NCI-H187 treated with DMSO at 0.1 percent for 48 hours (cell line): ENCODE measurements at places on chromosomes 7 and 10.

- no peak for DNase-seq
These were observed 624 bp upstream of the ZNF783 start for GRCh38 chr7:149261316-149261828.

DNA sequence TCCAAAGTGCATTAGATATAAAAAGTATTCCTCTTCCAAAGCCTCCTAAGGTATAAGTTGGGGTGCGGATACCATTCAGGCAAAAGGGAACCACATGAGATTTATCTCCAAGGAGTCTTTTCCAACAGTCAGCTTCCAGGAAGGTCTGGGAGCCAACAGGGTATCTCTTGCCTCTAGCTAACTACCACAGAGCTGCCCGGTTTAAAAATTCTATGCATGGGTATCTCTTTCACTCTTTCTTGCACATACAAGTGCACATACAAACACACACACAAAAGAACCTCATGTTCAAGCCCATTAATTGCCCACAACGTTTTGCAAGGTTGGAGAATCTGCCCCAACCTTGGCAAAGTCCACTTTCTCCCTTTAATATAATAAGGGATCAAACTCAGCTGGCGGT lies 80.7 kb downstream of the CDK6 start:
- DNase-seq = no peak

DNA sequence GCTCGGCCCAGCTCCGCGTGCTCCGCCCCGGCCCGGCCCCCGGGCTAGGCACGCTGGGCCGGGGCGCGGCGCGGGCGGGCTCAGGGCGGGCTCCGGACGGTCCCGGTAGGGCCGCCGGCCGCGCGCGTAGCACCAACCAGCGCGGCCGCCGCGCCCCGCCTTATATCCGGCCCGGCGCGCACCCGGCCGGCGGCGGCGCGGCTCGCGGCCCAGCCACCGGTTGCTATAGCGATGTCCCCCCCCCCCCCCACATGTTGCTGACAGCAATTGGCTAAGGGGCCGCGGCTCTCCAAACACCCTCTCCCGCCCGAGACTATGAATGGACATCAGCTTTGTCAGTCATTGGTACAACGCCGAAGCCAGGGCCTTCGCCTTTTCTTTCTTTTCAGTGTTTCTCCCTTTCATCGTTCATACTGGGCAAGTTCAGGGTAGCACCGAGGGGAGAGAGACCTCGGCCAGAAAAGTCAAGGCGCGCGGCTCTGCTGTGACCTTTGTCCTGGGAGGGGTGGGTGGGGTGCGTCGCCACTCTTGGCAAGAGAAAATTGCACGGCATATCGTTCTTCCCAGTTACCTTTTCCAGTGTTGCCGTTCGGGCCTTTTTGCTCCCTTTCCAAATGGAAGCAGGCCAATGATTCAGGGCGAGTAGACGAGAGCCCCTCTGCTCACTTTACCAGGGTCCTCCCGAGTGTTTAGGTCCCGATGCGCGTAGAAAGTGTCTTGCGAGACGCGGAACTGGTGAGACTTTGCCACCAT lies 354.2 kb downstream of the DNAJB6 start:
- DNase-seq = peak; percentile 14

- DNase-seq = no peak
These were observed 440.1 kb downstream of the KCNMA1 start for GRCh38 chr10:77197544-77197943.

DNA sequence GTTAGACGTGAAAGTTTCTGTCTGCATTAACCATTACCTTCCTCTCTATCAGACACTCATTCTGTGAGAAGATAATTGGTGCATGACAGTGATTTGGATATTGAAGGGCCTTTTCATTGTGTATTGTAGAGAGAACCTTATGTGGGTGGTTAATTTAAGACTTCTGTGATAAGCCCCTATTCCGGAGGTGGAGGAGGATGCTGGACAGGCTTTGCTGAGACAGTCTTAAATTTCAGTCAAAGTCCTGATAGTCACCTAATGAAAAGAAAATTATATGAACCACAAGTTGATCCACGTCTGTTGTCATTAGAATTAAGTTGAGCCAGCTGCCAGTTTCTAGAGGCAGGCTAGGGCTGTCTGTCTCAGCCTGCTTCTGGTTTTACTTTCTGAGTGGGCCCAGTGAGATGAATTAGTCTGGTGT lies 62.9 kb downstream of the CELF2 start:
- DNase-seq = no peak

- no peak for DNase-seq
These were observed 25.6 kb downstream of the KIFBP start for GRCh38 chr10:69014171-69014570.

- no peak for DNase-seq
These were observed 19.9 kb downstream of the WAC start for GRCh38 chr10:28552775-28553174.

DNA sequence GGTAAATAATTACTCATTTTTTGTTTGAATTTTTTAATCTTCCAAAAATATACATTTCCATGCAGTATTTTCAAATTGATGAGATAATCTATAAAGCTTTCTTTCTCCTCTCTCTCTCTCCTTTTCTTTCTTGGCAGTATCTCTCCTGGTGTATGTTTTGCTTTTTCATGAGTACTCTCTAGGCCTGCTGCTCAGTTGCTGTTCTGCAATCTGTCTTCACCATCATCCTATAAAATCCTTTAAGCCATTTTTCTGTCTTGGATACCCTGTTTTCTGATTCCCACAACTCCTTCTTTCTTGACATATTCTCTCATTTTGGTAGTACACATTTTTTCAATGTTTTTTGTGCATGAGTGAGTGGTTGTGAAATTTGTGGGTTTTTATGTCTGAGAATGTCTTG lies 1558.1 kb upstream of the LRRTM3 start:
- DNase-seq = no peak

- no peak for DNase-seq
These were observed 279.7 kb upstream of the PLPP4 start for GRCh38 chr10:120177330-120177729.

GRCh38 chr7:99485094-99485493 lies 12.4 kb downstream of the ZNF789 start:
- DNase-seq = no peak

DNA sequence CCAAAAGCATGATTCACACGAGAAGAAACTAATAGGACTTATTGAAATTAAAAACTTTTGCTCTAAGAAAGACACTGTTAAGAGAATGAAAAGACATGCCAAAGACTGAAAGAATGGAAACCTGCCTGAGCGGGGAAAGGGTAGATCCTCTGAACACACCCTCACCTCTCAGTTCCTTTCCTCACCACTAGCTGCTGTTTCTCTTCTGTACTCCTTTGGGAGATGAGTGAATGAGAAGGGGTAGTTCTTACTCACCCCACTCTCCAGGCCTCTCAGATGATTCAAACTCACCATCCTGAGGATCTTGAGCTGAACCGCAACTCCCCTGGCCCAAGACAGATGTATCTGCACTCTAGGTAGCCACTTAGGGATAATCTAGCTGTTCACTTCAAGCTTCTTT lies 41.9 kb downstream of the IQUB start:
- DNase-seq = no peak

DNA sequence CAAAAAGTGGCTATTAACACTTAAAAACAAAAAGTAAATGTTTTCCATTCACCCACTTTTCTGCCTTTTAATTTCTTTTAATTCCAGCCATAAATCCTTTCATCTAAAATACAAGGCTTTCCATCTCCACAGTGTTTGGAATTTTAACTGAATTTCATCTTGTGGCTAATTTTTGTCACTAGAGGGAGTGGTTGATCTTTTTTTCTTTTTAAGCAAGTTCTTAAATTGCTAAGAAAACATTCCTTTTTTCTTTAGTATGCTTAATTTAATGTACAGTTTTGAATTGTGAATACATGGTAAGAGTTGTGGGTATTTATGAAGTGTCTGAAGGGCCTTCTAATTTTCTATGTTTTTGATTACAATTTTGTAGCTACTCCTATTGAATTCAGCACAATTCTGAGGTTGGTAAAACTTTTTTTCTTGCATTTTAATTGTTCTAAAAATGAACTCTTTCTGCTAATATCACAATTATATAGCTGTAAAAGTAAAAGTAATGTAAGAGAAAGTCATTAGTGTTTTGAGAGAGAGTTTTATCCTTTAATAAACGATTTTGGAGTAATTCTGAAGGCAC lies 54.9 kb upstream of the ANK3 start:
- DNase-seq = no peak

DNA sequence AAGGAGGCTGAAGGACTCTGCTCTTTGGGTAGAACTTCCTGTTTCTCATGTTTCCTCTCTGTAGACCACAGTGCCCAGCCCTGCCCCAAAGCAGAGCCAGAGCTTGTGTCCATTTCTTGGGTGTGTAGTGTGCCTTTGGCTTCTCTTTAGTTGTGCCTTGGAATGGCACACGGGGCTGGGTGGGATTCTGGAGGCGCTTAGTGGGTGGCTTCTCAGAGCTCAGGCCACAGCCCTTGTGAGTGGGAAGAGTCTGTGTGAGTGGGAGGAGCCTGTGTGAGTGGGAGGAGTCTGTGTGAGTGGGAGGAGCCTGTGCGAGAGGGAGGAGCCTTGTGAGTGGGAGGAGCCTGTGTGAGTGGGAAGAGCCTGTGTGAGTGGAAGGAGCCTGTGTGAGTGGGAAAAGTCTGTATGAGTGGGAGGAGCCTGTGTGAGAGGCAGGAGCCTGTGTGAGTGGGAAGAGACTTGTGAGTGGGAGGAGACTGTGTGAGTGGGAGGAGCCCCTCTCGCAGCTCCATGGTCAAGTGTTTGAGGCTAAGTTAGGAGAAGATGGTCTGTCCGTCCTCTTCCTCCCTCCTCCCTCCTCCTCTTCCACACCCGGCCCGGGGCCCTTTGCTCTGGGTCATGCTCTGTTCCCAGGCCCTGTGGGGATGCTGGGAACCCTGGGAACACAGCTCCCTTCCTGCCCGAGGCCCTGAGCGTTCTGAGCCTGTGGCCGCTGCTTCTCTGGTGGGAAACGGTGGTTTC lies 153.0 kb downstream of the GRK5 start:
- no peak for DNase-seq

GRCh38 chr10:21525367-21526187 lies at the start of gene SKIDA1:
Gene SKIDA1, minus strand, starts transcription at chr10:21525682. Its CDS starts 7,860 bp downstream, at chr10:21517822.
- DNase-seq = peak; percentile 57

GRCh38 chr10:25966844-25967243 lies 32.8 kb downstream of the MYO3A start:
- DNase-seq = no peak

GRCh38 chr10:78378192-78378591 lies 344.5 kb downstream of the RPS24 start:
- no peak for DNase-seq

GRCh38 chr10:114070710-114071109 lies 27.0 kb downstream of the ADRB1 start:
- no peak for DNase-seq

DNA sequence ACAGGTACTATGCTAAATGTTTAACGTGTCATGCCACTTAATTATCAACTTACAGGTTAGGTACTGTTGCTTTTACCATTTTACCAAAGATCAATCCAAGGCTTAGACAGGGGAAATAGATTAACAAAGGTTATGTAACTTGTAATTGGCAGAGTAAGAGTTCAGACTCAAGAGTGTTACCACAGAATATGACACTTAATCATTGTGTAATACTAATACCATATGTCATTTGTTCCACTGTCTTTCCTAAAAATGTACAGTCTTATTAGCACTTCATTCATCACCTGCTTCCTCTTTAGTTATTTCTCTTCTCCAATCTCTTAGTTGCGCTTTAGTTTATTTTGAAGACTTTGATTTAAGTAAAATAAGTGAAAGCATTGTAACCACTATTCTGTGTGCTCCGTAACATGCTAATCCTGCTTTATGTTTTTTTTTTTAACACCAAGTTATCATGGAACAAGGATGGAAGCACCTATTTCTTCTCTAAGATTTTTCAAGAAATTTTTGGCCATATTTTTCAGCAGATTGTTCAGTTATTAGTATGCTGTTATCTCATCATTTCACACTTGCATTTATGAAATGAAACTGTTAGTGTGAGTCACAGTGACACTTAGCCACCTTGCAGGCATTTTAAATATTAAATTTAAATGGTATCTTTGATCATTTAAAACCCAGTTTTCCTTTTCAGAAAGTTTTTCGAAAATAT lies 197.3 kb downstream of the PHF14 start:
- no peak for DNase-seq

DNA sequence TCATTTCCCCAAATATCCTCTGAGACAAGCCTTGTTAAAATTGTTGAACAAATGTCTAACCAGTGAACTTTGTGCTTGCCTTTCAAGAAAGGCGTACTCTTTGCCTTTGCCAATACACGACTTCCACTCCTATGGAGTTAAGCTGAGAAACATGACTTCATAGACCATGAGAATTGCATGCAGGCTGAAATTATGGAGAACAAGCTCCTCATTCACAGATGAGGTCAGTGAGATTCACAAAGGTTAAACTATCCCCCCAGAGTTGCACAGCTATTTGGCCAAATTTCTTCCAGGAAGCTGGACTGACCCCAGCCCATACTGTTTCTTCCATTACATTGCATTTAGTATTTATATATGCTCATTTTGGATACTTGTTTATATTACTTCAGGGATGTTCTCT lies 221.4 kb upstream of the SEMA3C start:
- no peak for DNase-seq

GRCh38 chr7:128794020-128794419 lies 2.3 kb downstream of the CCDC136 start:
- no peak for DNase-seq

- no peak for DNase-seq
These were observed 12.6 kb downstream of the TOMM7 start for GRCh38 chr7:22809902-22810642.

- no peak for DNase-seq
These were observed 29.2 kb downstream of the CALML5 start for GRCh38 chr10:5470062-5470751.

DNA sequence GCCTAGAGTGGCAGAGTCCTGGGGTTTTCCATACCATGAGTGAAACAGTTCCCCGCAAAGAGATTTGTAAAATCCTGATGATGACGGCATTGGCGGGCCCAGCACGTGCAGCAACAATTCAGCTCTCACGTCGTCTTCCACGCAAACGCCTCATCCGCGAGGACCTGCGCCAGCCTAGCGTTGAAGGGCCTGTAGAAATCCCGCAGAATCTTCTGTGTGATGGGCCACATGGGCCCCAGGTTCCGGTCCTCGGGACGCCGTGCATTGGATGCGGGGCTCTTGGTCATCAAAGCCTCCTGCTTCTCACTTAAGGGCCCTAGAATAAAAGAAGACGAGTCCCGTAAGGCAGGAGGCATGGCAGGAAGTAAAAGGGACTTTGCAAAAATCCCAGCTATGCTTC lies 83.4 kb downstream of the CHST15 start:
- no peak for DNase-seq

- no peak for DNase-seq
These were observed 40.8 kb downstream of the DNAJB6 start for GRCh38 chr7:157377436-157378124.

- no peak for DNase-seq
These were observed 842 bp downstream of the SEMA3A start for GRCh38 chr7:84193747-84194146.

DNA sequence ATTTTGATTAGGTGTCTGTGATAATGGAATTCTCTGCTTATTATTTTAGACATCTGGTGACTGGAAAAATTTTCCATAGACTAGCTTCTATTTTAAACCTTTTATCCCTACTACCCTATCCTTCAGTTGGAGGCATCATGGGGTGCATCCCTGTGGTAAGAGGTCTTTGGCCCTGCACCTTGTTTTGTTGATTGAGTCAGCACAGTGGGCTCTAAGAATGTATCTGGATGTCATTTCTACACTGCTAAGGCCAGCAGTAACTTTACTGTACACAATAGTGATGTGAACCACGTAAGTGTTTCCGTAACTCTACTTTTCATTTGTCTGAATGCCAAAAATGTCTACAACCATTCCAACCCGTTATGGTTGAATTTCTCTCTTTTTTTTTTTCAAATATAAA lies 75.6 kb downstream of the ADAM22 start:
- DNase-seq = no peak
